ENCODE measurements at places on chromosomes 2 and 18. TPM values are rescaled to one million over a fixed set of nuclear protein-coding genes. Genes with fewer than 3 reads are reported as not detected.

GRCh38 chr2:216909541-216910210 lies 49.8 kb upstream of the TNP1 start:
- DNase-seq = no peak

- peak; percentile 81 for DNase-seq
Observed at GRCh38 chr2:96174251-96175144, 29.3 kb upstream of the DUSP2 start.

Gene ANKRD30BL
- 21.0 TPM for total RNA-seq

GRCh38 chr2:23400703-23401102 lies 15.7 kb downstream of the KLHL29 start:
- no peak for DNase-seq

DNA sequence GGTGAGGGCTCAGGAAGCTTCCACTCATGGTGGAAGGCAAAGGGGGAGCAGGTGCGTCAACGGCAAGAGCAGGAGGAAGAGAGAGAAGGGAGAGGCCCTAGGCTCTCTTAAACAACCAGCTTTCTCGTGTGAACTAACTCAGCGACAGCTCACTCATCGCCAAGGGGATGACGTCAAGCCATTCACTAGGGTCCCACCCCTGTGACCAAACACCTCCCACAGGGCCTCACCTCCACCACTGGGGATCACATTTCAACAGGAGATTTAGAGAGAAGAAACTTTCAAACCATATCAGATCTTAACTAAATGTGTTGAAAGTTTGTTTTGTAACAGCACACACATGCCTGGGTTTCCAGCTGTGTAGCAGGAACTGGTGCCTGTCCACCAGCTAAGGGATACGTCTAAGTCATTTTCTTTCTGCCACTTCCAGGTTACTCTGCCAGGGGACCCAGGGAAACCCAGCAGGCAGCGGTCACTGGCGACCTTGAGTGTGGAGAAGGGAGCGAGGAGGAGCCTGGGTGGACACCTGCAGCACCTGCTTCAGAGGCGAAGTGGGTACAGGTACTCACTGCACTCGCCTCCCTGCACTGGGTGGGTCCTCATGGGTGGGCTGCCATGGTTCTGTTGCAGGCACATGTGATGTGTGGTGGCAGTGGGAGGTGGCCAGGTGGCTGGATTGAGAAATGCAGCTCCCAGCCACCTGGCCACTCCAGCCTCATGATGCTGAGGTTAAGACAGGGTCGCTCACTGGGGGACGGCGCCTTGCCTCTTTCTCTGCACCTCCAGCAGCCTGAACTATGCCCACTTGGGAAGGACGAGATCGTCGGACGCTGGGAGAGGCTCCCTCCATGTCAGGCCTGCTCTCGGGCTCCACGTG lies 8.4 kb upstream of the GPC1 start:
- DNase-seq = peak; percentile 7

DNA sequence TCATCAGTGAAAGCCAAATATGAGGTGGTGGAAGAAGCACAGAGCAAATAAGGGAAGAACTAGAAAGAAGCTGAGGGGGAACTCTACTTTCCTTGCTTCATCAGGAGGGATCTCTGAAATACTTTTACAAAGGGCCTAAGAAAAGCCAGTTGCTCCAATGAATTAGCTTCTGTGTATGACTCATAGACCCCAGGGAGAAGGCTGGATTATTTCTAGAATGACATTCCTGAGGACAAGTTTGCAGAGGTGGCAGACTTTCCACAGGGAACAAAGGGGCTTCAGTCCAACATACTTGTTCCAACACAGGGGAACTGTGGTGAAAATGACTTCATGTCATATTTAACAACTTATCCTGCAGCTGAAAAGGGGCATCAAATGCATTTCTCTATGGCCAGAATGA lies 29.0 kb downstream of the DOK1 start:
- no peak for DNase-seq

Gene POTEI
- 38.7 TPM for total RNA-seq

Gene LOXHD1
- 29.6 TPM for total RNA-seq

Gene SERPINB12
- 0.56 TPM for total RNA-seq

Gene TMEM198
- 11.8 TPM for total RNA-seq

Gene SEC11C
- 27.1 TPM for total RNA-seq

- no peak for DNase-seq
Observed at GRCh38 chr18:77110400-77110799, 22.2 kb downstream of the MBP start.

- no peak for DNase-seq
Observed at GRCh38 chr2:18247282-18248110, 313.0 kb downstream of the RDH14 start.

- no peak for DNase-seq
Observed at GRCh38 chr2:190325588-190325987, 6.0 kb upstream of the HIBCH start.

Gene KLHL41
- 4.3 TPM for total RNA-seq

- DNase-seq = no peak
Observed at GRCh38 chr2:194443926-194444325, 1213.1 kb upstream of the SLC39A10 start.

Gene SPP2
- not detected for total RNA-seq

Gene OBSL1
- 507 TPM for total RNA-seq

- DNase-seq = no peak
Observed at GRCh38 chr2:139271879-139272278, 491.7 kb upstream of the NXPH2 start.

- no peak for DNase-seq
Observed at GRCh38 chr2:144401036-144401435, 118.9 kb downstream of the ZEB2 start.

DNA sequence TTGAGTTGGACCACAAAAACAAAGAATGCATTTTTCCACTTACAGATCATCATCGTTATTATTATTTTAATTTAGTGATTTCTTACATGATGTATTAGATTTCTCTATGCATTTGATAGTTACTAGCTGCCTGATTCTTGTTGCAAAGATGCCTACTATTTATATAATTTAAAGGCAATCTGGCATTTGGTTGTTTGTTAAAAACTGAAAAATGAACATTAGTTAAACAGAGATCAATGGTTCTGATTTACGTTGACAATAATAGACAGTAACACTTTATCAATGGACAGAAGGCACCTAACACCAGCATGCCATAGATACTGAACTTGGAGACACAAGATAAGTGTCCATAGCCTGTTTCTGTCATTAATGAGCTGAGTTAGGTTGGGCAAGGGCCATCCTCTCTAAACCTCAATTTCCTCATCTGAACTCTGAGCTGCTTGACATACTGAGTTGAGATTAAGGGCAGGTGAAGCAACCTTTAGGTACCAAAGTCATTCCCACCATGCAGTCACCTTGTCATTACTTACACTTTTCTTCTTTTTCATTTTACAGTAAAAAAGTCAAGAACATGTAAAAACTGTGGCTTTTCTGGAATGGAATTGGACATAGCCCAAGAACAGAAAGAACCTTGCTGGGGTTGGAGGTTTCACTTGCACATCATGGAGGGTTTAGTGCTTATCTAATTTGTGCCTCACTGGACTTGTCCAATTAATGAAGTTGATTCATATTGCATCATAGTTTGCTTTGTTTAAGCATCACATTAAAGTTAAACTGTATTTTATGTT lies 3.1 kb downstream of the CCL20 start:
- no peak for DNase-seq

DNA sequence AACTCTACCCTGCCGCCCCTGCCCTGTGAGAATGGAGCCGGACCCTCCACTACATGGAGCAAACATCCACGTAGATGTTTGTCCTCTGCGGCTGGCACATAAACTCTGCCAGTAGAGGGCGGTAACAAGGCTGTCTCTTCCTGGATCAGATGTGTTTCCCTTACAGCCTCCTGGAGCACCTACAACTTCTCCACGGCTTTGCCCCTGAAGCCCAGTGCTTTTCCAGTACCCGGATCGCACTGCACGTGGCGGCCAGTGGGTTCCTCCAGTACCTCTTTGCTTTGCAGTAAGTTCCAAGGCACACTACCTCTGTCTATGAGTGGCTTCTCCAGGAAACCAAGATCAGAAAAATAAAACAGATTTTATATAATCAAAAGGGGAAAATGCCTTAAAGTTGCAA lies 651.3 kb downstream of the DCDC2C start:
- DNase-seq = peak; percentile 75
